ENCODE measurements at places on chromosomes 4 and X. TPM values are rescaled to one million over a fixed set of nuclear protein-coding genes. Genes with fewer than 3 reads are reported as not detected.

The VCX gene
- total RNA-seq = not detected

The CSAG1 gene
- total RNA-seq = 0.54 TPM

The DIPK2B gene
- total RNA-seq = not detected

The ADGRG4 gene
- not detected for total RNA-seq

The VCX3B gene
- not detected for total RNA-seq

The PDGFC gene
- total RNA-seq = 2.6 TPM

The AKAP4 gene
- total RNA-seq = not detected

The NOX1 gene
- not detected for total RNA-seq

The CCSER1 gene
- not detected for total RNA-seq

The CISD2 gene
- total RNA-seq = 47.8 TPM

The TASL gene
- not detected for total RNA-seq

The GABRA4 gene
- total RNA-seq = not detected

The SSX3 gene
- total RNA-seq = not detected

The PABPC5 gene
- not detected for total RNA-seq

The BEND2 gene
- total RNA-seq = not detected

The AKAP17A gene
- 36.1 TPM for total RNA-seq

The AMTN gene
- not detected for total RNA-seq

The GALNTL6 gene
- total RNA-seq = 0.07 TPM

The PNMA3 gene
- 0.19 TPM for total RNA-seq

The FANCB gene
- 3.5 TPM for total RNA-seq

The CYLC1 gene
- not detected for total RNA-seq

The ADRA2C gene
- total RNA-seq = 11.0 TPM

The MUC7 gene
- not detected for total RNA-seq

The CSN3 gene
- not detected for total RNA-seq

The MAGEB17 gene
- not detected for total RNA-seq

The NDP gene
- not detected for total RNA-seq

The FREM3 gene
- total RNA-seq = not detected

The PDCL2 gene
- total RNA-seq = not detected

The LRIT3 gene
- 0.02 TPM for total RNA-seq

The TMEM144 gene
- 4.7 TPM for total RNA-seq

The STBD1 gene
- 9.6 TPM for total RNA-seq

The NSUN7 gene
- 0.36 TPM for total RNA-seq

The POU4F2 gene
- total RNA-seq = not detected

The HDX gene
- 2.2 TPM for total RNA-seq

The CD38 gene
- 10.1 TPM for total RNA-seq

The CXCL6 gene
- not detected for total RNA-seq

The PDK3 gene
- total RNA-seq = 6.3 TPM

The GPC4 gene
- total RNA-seq = not detected

The SPOCK3 gene
- total RNA-seq = 0.13 TPM

The MAGEE2 gene
- not detected for total RNA-seq

The HMX1 gene
- 0.10 TPM for total RNA-seq

The UGT2B17 gene
- total RNA-seq = not detected

The IL13RA2 gene
- not detected for total RNA-seq

The CXXC4 gene
- not detected for total RNA-seq

The IQCM gene
- total RNA-seq = not detected

The LAGE3 gene
- total RNA-seq = 72.0 TPM

The CTSO gene
- total RNA-seq = 0.96 TPM

The ZNF711 gene
- 0.78 TPM for total RNA-seq

The RNF150 gene
- total RNA-seq = 0.39 TPM

The DNAAF6 gene
- total RNA-seq = not detected

Measured in A549 treated with CORT108297 at 1 μM for 4 hours (cell line).